ENCODE measurements at places on chromosomes 4 and X. TPM values are rescaled to one million over a fixed set of nuclear protein-coding genes. Genes with fewer than 3 reads are reported as not detected.

TNMD gene
- total RNA-seq = 4.4 TPM

IL15 gene
- total RNA-seq = 2.7 TPM

MGAT4D gene
- not detected for total RNA-seq

TMEM31 gene
- not detected for total RNA-seq

PCDH10 gene
- total RNA-seq = 4.0 TPM

PNCK gene
- 5.4 TPM for total RNA-seq

AWAT2 gene
- not detected for total RNA-seq

PGRMC2 gene
- total RNA-seq = 61.9 TPM

ARR3 gene
- not detected for total RNA-seq

PTTG2 gene
- total RNA-seq = not detected

RAPGEF2 gene
- 63.1 TPM for total RNA-seq

RAB33A gene
- total RNA-seq = 4.9 TPM

SLC10A6 gene
- total RNA-seq = not detected

PAGE5 gene
- not detected for total RNA-seq
